Activated T-helper 1 cell treated with anti-CD3 and anti-CD28 coated beads, Interleukin-2, amount 50 U/mL, for 16 hours (primary cell): ENCODE measurements at places on chromosomes 12 and 14.

DNA sequence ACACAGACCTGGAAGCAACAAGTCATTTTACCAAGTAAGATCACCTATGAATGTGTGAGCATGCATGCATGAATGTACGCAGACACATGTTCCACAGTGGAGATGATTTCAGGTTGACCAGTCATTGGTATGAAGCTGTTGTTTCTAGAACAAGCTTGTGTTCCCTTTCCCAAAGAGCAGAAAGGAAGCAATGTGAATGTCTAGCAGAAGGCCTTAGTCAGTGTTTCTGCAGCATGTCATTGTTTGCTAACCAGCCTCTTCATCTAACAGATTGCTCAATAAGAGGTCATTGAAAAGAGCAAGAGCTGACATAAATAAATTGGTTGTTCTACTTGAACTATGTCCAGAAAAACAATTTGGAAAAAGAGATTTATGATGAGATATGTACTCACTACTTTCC lies 191.4 kb downstream of the PLCZ1 start:
- no peak for DNase-seq

DNA sequence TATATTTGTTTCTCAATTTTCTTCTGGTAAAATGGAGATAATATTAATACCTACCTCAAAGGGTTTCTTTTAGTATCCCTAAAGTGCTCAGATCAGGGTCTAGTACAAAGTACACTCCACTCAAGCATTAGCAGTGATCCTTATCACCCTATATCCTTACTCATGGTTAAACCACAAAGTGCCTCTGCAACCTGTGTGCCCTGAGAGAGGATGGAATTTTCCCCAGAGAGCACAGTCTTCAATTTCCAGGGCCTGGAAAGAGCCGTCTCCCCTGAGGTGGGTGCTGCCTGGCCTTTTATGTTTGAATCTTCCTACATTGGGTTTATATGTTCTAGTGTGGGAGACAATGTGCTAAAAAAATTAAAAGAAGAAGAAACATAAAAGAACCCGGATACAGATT lies 183.1 kb upstream of the FBXO33 start:
- no peak for DNase-seq

- no peak for DNase-seq
Observed at GRCh38 chr12:7046383-7047105, 14.0 kb upstream of the C1S start.

- no peak for DNase-seq
Observed at GRCh38 chr14:79328863-79329262, 882.4 kb downstream of the DIO2 start.

DNA sequence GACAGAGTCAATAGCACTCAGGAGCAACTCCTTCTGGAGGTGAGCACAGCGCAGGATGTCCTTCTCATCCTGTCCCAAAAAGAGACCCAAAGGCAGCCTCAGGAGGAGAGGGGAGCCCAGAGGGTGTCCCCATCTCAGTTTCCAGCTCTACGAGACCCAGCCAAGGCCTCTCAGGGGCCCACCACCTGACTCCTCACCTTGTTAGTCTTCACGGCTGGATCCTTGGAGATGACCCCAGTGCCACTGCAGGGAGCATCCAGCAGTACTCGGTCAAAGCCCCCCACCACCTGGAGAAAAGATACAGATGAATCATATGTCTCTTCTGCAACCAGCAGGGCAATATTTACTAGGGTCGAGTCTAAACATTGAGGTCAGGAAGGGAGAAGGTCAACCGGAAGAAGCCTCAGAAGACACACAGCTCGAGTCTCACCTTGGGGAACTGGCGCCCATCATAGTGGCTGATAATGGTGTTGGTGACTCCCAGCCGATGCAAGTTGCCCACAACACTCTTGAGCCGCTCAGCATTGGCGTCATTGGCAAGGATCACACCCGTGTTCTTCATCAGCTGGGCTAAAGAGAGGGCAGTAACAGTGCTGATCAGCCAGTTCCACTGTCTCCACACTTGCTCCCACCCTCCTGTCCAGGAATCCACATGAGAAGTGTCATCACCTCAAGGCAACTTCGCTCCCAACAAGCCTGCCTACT lies 4.8 kb upstream of the IFFO1 start:
- DNase-seq, result no peak
